ENCODE measurements at places on chromosomes 13 and 19.

DNA sequence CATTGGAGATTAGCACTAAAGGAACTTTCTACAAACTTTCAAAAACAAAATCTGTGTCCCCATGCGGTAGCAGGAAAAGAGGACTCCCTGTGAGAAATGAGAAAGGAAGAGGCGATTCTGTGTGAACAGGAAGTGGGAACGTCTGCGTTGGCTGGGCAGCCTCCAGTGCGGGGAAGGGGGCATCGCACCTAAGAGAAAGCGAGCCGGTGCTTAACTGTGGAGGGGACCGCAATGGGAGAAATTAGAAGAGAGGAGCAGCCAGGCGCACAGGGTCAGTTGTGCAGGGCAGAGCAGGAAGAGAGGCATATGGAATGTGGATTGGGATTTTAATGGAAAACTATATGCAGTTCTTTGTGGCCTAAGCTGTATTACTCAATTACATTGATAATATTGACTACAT lies 77.4 kb upstream of the DOCK9 start:
- DNase-seq, result no peak

GRCh38 chr13:98026457-98026857 lies 73.0 kb downstream of the IPO5 start:
- no peak for DNase-seq

- no peak for DNase-seq
Measured at GRCh38 chr13:114203536-114203935, 24.5 kb downstream of the CFAP97D2 start.

DNA sequence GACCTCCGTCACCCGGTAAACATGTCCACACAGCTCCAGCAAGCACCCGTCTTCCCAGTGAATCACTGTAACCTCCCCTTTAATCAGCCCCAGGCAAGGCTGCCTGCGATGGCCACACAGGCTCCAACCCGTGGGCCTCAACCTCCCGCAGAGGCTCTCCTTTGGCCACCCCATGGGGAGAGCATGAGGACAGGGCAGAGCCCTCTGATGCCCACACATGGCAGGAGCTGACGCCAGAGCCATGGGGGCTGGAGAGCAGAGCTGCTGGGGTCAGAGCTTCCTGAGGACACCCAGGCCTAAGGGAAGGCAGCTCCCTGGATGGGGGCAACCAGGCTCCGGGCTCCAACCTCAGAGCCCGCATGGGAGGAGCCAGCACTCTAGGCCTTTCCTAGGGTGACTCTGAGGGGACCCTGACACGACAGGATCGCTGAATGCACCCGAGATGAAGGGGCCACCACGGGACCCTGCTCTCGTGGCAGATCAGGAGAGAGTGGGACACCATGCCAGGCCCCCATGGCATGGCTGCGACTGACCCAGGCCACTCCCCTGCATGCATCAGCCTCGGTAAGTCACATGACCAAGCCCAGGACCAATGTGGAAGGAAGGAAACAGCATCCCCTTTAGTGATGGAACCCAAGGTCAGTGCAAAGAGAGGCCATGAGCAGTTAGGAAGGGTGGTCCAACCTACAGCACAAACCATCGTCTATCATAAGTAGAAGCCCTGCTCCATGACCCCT lies 9.0 kb upstream of the CEACAM5 start:
- peak; percentile 62 for DNase-seq

DNA sequence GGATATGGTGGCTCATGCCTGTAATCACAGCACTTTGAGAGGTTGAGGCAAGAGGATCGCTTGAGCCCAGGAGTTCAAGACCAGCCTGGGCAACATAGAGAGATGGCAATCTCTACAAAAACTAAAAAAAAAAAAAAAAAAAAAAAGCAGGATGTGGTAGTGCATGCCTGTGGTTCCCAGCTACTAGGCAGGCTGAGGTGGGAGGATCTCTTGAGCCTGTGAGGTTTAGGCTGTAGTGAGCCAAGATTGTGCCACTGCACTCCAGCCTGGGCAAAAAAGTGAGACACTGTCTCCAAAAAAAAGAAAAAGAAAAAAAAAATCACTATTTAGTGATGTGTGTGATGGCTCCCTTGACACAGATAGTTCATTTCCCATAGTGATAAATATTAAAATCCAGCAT lies 365.0 kb upstream of the NBEA start:
- no peak for DNase-seq

DNA sequence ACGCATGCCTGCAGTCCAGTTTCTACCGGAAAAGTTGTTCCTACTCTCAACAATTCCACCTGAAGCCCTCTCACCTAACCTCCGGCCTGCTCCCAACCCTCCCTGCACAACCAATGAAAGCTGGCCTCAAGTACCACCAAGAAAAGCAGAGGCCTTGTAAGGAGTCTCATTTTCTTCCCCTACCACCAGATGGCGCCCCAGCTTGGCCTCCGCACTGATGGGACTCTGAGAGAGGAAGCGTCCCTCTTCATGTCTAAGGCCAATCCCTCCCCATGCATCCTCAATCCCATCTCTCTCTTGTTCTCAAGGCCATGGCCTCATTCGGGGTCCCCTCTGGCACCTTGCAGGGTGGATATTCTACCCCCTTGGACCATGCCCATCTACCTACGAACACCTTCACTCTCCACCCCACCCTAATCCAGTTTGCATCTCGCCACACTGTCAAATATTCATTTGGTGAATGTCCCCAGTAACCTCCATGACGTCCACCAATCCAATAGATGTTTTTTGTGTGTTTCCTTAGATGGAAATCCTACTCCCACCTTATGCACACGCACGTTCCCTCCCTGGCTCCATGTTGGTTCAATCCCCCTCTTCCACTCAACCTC lies 412.8 kb downstream of the ZNF536 start:
- DNase-seq, result peak; percentile 67

GRCh38 chr13:72403396-72404010 lies 323.9 kb downstream of the MZT1 start:
- no peak for DNase-seq

- DNase-seq, result no peak
Measured at GRCh38 chr19:38684078-38684861, 36.8 kb downstream of the ACTN4 start.

DNA sequence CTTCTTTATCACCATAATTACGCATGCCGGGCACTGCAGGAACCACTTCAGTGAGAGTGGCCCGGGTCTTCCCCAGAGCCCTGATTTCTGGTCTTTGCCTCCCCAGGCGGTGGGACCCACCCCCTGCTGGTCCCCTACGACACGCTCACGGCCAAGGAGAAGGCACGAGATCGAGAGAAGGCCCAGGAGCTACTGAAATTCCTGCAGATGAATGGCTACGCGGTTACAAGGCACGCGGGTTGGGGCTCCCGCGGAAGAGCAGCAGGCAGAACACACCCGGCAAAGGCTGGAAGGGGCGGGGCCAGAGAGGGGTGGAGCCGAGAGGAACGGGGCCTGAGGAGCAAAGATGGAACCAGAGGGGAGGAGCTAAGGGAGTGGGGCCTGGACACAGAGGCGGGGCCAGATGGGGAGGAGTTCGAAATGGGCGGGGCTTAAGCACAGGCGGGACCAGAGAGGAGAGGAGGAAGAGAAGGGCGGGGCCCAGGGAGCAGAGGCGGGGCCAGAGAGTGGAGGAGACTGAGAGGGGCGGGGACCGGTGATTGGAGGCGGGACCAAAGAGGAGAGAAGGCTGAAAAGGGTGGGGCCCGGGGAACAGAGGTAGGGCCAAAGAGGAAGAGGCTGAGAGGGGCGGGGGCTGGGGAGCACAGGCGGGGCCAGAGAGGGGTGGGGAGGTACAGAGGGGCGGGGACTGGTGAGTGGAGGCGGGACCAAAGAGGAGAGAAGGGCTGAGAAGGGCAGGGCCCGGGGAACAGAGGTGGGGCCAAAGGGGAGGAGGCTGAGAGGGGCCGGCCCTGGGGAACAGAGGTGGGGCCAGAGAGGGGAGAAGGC lies 73.4 kb downstream of the RYR1 start:
- no peak for DNase-seq

DNA sequence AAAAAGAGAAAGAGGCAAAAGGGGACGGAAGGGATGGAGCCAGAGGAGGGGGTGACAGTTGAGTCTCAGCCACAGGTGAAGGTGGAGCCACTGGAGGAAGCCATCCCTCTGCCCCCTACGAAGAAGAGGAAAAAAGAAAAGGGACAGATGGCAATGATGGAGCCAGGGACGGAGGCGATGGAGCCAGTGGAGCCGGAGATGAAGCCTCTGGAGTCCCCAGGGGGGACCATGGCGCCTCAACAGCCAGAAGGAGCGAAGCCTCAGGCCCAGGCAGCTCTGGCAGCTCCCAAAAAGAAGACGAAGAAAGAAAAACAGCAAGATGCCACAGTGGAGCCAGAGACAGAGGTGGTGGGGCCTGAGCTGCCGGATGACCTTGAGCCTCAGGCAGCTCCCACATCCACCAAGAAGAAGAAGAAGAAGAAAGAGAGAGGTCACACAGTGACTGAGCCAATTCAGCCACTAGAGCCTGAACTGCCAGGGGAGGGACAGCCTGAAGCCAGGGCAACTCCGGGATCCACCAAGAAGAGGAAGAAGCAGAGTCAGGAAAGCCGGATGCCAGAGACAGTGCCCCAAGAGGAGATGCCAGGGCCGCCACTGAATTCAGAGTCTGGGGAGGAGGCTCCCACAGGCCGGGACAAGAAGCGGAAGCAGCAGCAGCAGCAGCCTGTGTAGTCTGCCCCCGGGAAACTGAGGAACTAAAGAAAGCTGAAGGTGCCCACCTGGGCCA lies 2.5 kb downstream of the POLR1G start:
- no peak for DNase-seq

Measured in type B pancreatic cell (in vitro differentiated cells).